ENCODE measurements at places on chromosomes 7 and 10.

DNA sequence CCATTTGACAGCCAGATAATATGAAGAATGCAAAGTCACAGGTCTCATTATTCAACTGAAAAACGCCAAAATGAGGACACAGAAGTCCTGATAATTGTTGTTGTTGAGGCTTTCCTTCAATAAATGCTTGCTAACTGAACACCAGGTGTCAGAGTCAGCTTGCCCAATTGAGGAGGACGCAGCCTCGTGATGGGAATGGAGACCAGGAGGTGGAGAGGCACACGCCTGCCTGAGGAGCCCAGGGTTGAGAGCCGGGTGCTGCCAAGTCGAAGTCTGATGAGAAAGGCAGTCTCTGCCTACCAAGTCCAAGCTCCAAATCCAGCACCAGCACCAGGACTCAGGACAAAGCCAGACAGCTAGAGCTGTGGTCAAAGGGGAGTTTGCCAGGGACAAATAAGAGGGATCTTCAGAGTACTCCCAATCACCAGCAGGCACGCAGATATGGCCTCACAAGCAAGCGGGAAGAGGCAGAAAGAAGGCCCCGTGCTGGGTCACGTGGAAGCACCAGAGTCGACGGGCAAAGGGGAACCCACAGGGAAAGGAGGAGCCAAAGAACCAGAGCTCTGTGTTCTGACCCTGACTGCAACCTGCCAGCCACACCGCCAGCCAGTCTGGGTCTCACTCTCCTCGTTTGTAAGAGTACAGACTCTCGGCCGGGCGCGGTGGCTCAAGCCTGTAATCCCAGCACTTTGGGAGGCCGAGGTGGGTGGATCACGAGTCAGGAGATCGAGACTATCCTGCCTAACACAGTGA lies 47.6 kb downstream of the VOPP1 start:
- no peak for DNase-seq

- no peak for DNase-seq
Observed at GRCh38 chr10:126455766-126456405, 67.6 kb upstream of the ADAM12 start.

- DNase-seq = no peak
Observed at GRCh38 chr7:112400141-112400540, 50.1 kb upstream of the IFRD1 start.

DNA sequence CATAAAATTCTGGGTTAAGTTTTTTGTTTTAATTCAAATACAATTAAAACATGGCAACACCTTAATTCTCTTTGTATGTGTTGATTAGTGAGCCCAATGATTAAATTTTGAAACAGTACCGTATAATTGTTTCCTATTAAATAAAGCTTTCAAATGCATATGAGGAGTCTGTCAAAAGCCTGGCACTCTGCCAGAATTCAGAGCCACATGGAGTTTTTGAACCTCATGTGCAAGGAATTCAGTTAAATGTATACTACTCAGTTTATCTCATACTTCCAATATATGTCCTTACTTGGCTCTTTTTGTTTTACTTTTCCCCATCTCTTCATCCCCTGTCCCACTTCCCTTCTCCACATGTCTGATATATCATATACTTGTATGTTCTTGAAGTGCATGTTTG lies 165.6 kb upstream of the FAM3C start:
- no peak for DNase-seq

DNA sequence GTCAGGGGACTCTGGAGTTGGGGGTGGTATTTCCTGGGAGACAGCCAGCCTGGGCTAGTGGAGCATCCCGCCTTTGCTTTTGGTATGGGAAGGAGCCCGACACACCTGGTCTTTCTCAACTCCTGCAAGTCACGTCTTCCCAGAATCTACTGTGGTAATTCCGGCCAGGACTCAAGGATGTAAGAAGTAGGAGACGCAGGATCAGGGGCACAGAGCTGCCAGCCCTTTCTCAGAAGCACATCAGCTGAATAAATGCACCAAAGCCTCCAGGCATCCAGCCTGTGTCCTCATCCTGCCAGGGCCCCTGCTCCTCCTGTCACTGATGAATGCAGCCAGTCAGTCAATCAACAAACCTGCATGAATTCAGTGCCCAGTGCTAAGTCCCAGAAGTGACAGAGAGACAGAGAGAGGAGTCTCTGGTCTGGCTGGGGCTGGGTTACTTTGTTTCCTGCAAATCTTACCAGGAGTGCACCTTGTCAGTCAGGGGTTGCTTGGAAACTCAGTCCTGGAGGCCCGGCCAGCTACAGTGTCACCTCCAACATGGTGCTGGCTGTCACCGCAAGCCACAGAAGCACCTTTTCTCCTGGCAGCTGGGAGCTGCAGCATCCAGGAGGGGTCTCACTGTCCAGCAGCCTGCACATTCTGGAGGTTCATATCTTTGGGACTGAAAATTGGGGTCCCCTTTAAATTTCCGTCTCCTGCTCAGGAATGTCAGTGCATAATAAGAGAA lies 101.8 kb downstream of the PTPRE start:
- no peak for DNase-seq

DNA sequence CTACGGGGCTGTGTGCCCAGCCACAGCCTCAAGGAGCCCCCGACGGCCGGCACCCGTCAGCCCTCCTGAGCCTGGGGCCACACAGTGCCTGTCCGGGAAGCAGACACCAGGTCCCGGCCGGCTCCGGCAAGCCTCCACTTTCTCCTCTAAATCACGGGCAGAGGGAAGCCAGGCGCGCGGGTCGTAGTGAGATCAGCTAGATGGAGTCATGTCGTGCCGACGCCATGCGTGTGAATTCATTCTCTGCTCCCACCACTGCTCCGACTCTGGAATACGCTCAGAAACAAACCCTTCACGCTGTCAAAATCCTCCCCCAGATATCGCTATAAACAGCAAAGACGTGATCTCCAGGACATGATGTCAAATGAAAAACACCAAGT lies 93.7 kb upstream of the DNAAF5 start:
- no peak for DNase-seq

DNA sequence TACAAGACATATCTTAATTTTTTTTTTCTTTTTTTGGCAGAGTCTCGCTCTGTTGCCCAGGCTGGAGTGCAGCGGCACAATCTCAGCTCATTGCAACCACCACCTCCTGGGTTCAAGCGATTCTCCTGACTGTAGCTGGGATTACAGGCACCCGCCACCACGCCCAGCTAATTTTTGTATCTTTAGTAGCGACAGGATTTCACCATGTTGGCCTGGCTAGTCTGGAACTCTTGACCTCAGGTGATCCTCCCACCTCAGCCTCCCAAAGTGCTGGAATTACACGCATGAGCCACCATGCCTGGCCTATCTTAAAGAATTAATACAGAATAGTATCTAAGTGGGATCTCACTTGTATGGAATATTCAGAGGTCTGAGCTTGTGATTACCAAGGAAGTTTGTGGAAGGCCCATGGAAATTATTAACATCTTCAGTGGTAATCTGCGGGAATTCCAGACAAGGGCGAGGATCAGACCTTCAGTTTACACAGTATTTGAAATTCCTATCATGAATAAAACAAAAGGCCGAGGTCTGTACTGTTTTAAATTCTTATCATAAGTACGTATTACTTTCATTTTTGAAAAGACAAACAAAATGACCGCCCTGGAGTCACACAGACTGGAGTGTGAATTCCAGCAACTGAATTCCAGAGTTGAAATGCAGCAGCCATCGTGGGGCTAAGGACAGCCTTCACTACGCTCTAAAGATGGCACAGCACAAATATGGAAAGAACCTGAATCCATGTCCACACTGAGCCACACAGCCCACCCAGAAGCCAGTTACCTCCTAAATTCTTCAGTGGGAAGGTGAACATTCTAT lies 16.7 kb downstream of the GPRIN2 start:
- DNase-seq = no peak

DNA sequence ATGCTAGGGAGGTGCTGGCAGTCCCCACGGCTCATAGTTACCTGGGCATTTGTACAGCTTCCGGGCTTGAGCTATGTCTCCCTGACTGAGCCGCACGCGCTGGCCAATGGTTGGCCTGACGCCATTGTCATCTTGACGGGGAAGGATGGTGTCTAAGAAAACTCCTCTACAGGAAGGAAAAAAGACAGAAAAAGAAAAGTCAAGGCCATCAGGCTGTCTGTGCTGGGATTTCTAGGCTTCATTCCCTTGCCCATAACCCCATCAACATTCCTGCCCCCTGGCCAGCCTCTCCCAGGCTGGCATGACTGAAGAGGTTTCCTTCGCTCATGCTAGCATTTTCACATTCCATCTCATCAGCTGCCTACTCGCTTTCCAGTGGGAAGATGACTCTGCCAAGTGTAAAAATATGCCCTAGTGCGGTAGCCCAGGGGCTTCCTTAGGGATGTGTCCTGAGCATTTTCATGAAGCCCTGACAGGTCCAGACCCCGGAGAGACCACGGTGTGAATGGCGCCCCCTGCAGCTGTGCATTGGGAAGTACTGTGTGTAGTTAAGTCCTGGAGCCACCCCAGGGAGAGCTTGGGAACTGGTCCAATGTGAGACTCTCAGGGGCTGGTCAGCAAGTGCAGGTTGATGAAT lies 54.5 kb upstream of the OPALIN start:
- DNase-seq = no peak

DNA sequence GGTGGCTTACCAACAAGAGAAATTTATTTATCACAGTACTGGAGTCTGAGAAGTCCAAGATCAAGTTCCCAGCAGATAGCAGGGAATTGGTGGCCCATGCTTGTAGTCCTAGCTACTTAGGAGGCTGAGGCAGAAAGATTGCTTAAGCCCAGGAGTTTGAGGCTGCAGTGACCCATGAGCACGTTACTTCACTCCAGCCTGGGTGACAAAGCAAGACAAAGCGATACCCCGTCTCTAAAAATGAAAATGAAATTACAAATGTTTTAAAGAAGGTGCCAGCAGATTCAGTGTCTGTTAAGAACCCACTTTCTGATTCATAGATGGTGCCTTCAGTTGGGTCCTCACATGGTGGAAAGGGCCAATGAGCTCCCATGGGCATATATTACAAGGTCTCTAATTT lies 20.6 kb upstream of the ARHGAP12 start:
- DNase-seq = no peak

DNA sequence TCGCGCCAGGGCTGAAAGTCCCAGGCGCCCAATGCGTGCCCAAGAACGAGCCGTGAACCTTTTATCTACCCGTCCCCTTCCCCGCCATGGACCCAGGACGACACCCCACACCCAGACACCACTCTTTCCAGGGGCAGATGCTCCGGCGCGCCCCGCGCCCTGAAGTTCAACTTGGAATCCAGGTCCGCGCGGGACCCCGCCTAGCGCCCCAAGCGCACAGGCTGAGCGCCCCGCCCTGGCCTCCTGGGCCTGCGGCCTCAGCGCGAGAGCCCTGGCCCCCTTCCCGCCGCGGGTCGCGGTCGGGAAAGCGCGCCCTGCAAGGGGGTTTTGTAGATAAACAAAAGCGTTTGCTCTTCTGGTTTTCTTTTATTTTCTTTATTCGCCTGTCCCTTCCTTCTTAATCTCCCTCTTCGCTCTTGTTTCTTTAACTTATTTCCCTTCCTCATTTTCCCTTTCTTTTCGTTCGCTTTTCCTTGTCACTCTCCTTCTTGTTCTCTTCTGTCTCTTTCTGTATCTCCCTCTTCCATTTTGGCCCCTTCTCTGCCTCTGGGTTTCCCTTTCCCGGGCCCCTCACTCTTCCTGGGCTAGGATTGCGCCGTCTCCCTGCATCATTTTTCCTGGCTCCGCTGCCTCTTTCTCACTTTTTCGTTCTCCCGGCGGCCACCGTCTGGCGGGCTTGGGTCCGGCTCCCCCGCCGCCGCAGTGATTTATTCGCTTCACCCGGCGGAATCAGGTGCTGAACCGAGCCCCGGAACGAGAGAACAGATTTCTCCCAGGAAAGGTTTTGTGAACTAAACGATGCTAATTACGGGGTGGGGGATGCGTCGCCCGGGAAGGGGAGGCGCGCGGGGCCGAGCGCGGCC lies 15.3 kb upstream of the PAX2 start:
- DNase-seq = no peak

- DNase-seq = no peak
Observed at GRCh38 chr10:90047243-90047729, 345.9 kb downstream of the KIF20B start.

- DNase-seq = no peak
Observed at GRCh38 chr10:130747356-130747755, 564.2 kb downstream of the TCERG1L start.

DNA sequence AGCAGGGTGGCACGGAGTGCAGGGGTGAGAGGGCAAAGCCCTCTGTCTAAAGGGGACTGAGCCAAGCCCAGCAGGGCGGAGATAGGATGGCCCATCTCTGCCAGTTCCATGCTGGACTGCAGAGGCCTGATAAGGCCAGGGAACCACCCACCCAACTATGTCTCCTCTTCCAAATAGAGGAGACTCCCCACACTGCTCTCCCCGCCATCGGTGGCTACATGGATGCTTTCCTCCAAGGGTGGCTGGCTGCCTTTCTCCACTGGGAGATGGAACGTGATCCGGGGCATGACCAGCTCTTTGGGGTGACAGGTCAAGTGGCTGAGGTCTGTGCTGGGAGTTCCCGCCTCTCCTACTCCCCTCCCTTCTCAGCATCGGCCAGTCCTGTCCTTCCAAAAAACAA lies 58.1 kb upstream of the MXI1 start:
- no peak for DNase-seq

DNA sequence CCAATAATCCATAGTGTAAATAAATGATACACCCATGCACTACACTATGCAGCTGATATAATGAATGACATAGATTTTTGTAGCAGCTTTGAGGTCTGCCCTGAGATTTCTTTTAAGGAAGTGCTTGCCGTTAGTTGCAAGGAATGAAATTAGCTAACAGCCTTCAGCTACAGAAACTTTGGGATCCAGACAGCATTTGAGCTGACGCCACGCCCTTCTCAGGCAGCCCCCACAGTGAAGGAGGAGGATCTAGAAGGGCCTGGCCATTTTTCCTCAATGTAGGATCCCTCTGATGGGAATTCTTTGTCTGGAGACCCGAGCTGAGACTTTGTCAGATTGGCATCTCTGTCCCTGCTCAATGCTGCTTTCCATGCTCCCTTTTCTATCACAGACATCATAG lies 6.1 kb upstream of the PDK4 start:
- no peak for DNase-seq

DNA sequence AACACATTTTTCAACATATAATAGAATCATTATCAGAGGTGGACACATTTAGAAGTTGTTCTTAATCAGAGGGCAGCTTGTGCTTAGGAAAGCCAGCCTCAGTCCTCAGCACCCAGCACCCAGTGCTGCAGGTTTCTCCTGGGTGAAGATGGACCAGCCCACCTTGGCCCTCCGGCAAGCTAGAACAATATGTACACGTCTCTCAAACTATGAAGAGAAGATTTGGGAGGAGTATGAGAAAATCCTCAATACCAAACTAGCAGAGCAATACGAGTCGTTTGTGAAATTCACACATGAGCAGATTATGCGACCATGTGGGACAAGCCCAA lies 13.5 kb upstream of the RALA start:
- no peak for DNase-seq

GRCh38 chr10:123027861-123028260 lies 19.1 kb downstream of the ACADSB start:
- DNase-seq = no peak

- DNase-seq = no peak
Observed at GRCh38 chr7:104127204-104127603, 80.6 kb downstream of the ORC5 start.

- no peak for DNase-seq
Observed at GRCh38 chr7:141001546-141001945, 13.2 kb downstream of the MRPS33 start.

Measured in AG09319 (cell line).